Body of pancreas (tissue), 4 donors: ENCODE measurements at places on chromosomes 3 and 15. TPM values are rescaled to one million over a fixed set of nuclear protein-coding genes. Genes with fewer than 3 reads are reported as not detected.

- H3K4me1 ChIP-seq: no peaks in the 10 kb centered on the region
- H3K4me3 ChIP-seq: no peak overlapping the region
- H3K27me3 ChIP-seq: no peaks in the 10 kb centered on the region
- H3K27ac ChIP-seq: no peak overlapping the region
- DNase-seq: no peak
Measured at GRCh38 chr3:463252-464192, 267.0 kb downstream of the CHL1 start.

The NRROS gene
- 0.66 TPM for total RNA-seq

- no peaks in the 10 kb centered on the region for H3K36me3 ChIP-seq
- no peaks in the 10 kb centered on the region for H3K4me1 ChIP-seq
- no peaks in the 10 kb centered on the region for H3K27me3 ChIP-seq
Measured at GRCh38 chr3:8255725-8256124, 245.9 kb upstream of the LMCD1 start.

GRCh38 chr15:52020221-52021085, 1.4 kb downstream of the MAPK6 start:
- H3K4me1 ChIP-seq: peaks cover 29% of the 10 kb centered on the region
- no peak for DNase-seq
- no peaks in the 10 kb centered on the region for H3K36me3 ChIP-seq
- H3K27ac ChIP-seq: peak overlapping the region; percentile 98
- no peaks in the 10 kb centered on the region for H3K27me3 ChIP-seq

- H3K4me3 ChIP-seq: no peak overlapping the region
- H3K27me3 ChIP-seq: no peaks in the 10 kb centered on the region
Measured at GRCh38 chr15:50543556-50543955, 2.9 kb downstream of the USP50 start.

DNA sequence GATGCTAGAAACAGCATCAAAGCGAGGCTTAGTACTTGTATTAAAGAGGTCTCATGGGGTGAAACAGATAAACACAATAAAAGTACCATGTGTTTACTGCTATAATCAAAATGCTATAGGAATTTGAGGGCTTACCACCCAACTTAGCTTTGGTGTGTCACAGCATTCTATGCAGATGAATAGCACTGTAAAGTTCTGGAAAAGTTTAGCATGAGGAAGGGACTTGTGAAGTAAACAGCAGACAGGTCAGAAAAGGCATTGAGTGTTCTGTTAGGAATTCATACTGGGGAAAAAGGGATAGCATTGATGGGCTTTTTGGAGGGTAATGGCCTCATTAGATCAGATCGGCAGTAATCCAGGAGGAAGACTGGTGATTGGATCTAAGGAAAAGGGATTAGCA, 505.3 kb downstream of the NLGN1 start:
- H3K36me3 ChIP-seq: no peaks in the 10 kb centered on the region
- no peak overlapping the region for H3K4me3 ChIP-seq

GRCh38 chr3:2354702-2355101, 256.0 kb downstream of the CNTN4 start:
- H3K27me3 ChIP-seq: no peaks in the 10 kb centered on the region
- DNase-seq: no peak
- no peak overlapping the region for H3K27ac ChIP-seq

DNA sequence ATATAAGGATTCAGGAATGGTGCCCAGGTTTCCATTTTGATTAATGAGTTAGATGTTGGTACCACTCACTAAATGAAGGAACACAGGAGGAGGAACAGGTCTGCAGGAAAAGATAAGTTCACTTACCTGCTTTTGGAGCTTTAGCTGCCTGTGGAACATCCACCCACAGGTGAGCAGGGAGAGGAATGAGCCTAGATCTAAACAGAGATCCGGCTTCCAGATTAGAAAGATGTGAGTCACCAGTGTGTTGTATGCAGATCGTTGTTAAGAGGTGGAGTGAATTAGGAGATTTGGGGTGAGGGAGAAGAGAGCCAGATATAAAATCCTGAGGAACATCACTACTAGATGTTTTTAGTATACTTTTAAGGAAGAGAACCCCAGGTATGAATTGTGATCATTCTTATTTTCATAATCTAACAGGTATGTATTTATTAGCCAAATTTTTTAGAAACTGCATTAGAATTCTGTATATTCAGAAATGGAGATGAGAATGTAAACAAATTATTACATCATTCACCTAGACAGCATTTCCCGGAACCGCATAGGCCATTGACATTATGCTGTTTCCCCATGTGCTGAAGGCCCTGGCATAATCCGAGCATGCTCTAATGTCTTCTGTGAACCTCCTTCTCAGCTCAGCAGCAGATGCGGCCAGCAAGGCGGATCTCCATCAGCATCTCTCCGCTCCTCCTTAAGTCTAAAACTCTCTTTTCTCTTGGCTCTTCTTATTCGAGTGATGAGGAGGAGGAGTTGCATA, 118.2 kb downstream of the KLHL25 start:
- no peak overlapping the region for H3K4me3 ChIP-seq
- peaks cover 5% of the 10 kb centered on the region for H3K4me1 ChIP-seq
- peaks cover 18% of the 10 kb centered on the region for H3K36me3 ChIP-seq
- no peak for DNase-seq

The P2RY13 gene
- total RNA-seq: under 0.01 TPM

GRCh38 chr15:70179309-70179892, 81.7 kb upstream of the TLE3 start:
- H3K4me1 ChIP-seq: peaks cover 5% of the 10 kb centered on the region
- H3K27me3 ChIP-seq: no peaks in the 10 kb centered on the region
- H3K4me3 ChIP-seq: no peak overlapping the region
- no peak for DNase-seq
- no peak overlapping the region for H3K27ac ChIP-seq
- H3K36me3 ChIP-seq: no peaks in the 10 kb centered on the region

DNA sequence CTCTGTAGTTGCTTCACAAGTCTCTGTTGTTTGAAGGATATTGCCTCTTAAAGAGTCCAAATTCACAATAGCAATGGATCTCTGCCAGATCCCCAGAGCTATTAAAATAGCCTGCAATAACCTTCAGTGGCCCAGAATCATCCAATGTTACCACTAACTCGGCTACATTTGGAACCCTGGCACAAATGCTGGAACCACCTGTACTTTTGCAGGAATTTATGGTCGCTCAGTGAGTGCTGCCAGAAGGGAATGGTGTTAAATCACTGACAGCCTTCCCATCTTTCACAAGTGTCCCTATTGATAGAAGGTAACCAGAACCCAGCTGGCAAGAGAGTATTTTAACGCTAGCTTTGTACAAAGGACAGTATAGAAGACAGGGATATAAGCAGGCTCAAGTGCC, 298.8 kb upstream of the PLSCR5 start:
- DNase-seq: no peak
- no peaks in the 10 kb centered on the region for H3K4me1 ChIP-seq
- H3K27me3 ChIP-seq: no peaks in the 10 kb centered on the region
- no peaks in the 10 kb centered on the region for H3K36me3 ChIP-seq
- H3K4me3 ChIP-seq: no peak overlapping the region

DNA sequence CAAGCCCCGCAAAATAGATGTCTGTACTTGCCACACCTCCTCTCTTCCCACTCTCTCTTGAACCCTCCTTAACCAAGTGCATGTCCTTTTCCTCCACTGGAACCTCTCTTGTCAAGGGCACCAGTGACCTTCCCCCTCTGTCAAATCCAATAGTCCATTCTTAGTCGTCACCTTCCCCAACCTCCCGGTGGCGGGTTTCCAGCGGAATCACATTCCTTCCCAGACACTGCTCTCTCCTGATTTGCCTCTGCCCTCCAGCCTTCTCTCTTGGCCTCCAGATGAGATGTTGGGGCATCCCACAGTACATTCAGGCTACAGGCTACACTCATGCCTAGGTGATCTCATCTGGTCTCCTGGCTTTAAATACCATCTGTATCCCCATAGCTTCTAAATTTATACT, 31.1 kb downstream of the SCN5A start:
- no peak overlapping the region for H3K27ac ChIP-seq
- no peaks in the 10 kb centered on the region for H3K27me3 ChIP-seq
- no peaks in the 10 kb centered on the region for H3K36me3 ChIP-seq
- H3K4me1 ChIP-seq: no peaks in the 10 kb centered on the region
- no peak for DNase-seq

- no peaks in the 10 kb centered on the region for H3K36me3 ChIP-seq
- DNase-seq: no peak
- H3K4me1 ChIP-seq: no peaks in the 10 kb centered on the region
- no peaks in the 10 kb centered on the region for H3K27me3 ChIP-seq
- H3K27ac ChIP-seq: no peak overlapping the region
Measured at GRCh38 chr3:22732641-22733040, 470.5 kb upstream of the UBE2E2 start.

DNA sequence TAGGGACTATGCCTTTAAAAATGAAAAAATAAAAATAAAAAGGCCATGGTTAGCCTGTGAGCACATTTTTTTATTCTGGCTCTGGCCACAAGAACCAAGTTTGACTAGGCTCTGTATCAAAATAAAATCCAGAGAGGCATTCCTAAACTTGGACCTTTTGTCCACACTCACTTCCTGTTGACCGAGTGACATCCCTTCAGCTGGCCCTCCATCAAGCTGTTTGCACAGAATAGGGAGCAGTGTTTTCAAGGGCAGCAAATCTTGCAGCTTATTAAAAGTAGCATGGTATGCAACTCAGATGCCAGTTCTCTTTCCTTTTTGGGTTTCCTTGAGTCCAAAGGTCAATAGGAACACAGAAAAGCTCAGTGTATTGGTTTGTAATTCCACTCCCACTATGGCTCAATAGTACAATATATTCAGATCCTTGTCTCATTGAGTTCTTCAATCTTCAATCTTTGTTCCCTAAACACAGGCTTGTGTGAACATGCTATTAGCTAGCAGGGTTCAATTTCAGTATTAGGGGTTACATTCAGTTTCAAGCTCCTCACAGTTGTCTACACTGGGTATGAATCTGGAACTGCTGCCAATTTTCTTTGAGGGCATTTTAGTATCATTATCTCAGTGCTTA, 244.5 kb downstream of the RBMS3 start:
- no peak overlapping the region for H3K4me3 ChIP-seq
- H3K27ac ChIP-seq: peak overlapping the region; percentile 50
- H3K27me3 ChIP-seq: no peaks in the 10 kb centered on the region
- peaks cover 8% of the 10 kb centered on the region for H3K4me1 ChIP-seq

- H3K4me3 ChIP-seq: no peak overlapping the region
- no peaks in the 10 kb centered on the region for H3K36me3 ChIP-seq
- no peak for DNase-seq
- H3K27ac ChIP-seq: peak overlapping the region; percentile 85
- no peaks in the 10 kb centered on the region for H3K27me3 ChIP-seq
Measured at GRCh38 chr3:15645740-15646501, 44.4 kb downstream of the BTD start.

DNA sequence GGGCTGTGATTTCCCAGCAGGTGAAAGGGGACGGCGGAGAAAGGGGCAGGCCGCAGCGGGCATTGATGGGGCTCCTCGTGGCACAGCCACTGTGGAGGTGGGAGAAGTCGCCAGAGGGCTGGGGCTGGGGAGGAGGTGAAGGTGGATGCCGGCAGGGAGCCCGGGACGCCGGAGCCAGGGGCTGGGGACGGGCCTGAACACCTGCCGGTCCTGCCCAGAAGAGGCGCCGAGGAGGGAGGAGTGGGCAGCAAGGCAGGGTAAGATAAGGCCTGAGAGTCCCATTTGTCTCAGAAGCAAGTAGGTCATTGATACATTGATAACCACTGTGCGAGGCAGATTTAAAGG, 571 bp upstream of the RARRES1 start:
- no peak overlapping the region for H3K27ac ChIP-seq
- peak overlapping the region; percentile 48 for H3K4me3 ChIP-seq
- no peaks in the 10 kb centered on the region for H3K36me3 ChIP-seq
- H3K27me3 ChIP-seq: no peaks in the 10 kb centered on the region
- H3K4me1 ChIP-seq: peaks cover 16% of the 10 kb centered on the region
- DNase-seq: no peak

DNA sequence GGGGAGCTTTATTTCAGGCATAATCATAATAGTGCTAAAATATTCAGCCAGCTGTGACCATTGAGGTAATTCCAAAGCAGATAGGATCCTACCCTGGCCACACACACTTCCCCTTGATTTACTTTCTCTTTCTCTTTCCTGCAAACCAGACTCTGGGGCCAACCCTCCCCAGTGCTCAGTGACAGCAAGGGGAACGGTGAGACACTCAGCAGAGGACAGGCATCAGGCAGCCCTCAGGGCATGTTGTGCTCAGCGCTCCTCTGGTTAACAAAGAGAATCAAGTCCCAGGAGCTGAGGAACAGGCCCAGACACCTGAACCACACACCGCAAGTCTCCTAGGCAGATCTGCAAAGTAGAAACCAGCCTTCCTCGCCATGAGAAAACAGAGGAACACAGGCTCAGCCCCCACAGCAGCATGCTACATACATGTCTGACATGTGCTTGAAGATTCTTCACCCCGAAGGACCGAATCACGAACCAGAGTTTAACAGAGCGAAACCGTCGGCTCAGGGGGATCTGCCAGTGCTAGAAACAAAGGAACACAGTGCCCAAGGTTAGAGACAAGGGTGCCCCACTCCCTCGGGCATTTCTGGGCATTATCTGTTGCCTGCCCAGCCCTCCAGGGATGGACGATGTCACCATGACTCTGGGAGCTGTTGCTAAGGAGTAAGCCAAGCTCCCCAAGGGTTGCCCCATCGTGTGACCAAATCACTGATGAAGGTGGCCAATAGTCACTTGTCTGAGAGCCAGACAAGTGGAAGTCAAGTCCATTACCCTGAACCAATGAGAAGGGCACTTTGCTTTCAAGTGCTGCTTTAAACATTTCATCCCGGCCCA, 17.5 kb downstream of the HDC start:
- H3K27ac ChIP-seq: no peak overlapping the region
- no peaks in the 10 kb centered on the region for H3K27me3 ChIP-seq
- no peak overlapping the region for H3K4me3 ChIP-seq
- DNase-seq: no peak
- no peaks in the 10 kb centered on the region for H3K4me1 ChIP-seq

- H3K4me1 ChIP-seq: peaks cover 9% of the 10 kb centered on the region
- H3K4me3 ChIP-seq: no peak overlapping the region
- H3K27ac ChIP-seq: no peak overlapping the region
- no peak for DNase-seq
- peaks cover 5% of the 10 kb centered on the region for H3K36me3 ChIP-seq
- H3K27me3 ChIP-seq: no peaks in the 10 kb centered on the region
Measured at GRCh38 chr3:100339786-100340185, 5.2 kb downstream of the NIT2 start.

- no peak for DNase-seq
- no peak overlapping the region for H3K27ac ChIP-seq
- H3K27me3 ChIP-seq: no peaks in the 10 kb centered on the region
Measured at GRCh38 chr3:117137065-117137464, 427.5 kb downstream of the TUSC7 start.

The SLC12A1 gene
- not detected for total RNA-seq

- no peaks in the 10 kb centered on the region for H3K27me3 ChIP-seq
- no peak overlapping the region for H3K27ac ChIP-seq
- peak; percentile 17 for DNase-seq
- no peaks in the 10 kb centered on the region for H3K36me3 ChIP-seq
- H3K4me1 ChIP-seq: no peaks in the 10 kb centered on the region
Measured at GRCh38 chr3:177776661-177777101, 579.4 kb upstream of the TBL1XR1 start.

DNA sequence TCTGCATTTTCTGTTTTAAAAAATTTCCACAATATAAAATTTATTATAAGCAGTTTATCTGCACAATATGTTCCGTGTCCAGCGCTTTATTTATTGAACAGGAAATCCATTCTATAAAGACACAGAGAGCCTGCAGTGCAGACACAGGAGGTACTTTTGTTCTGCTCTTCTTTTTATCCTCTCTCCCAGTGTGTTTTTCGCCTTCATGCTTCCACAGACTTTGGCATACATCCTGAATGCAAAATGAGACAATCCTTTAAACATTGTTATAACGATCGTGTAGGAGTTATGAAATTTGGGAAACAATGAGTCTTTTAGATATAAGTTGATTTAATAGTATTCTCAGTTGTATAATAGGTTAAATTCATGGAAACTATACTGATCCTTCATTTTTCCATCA, 749.2 kb downstream of the NAALADL2 start:
- H3K36me3 ChIP-seq: no peaks in the 10 kb centered on the region
- H3K27ac ChIP-seq: no peak overlapping the region
- no peaks in the 10 kb centered on the region for H3K4me1 ChIP-seq
- H3K27me3 ChIP-seq: no peaks in the 10 kb centered on the region
- H3K4me3 ChIP-seq: no peak overlapping the region
- no peak for DNase-seq
